Kidney tubule cell (primary cell): ENCODE measurements at places on chromosomes 16 and 17.

GRCh38 chr16:84514295-84514873 lies 9.9 kb upstream of the MEAK7 start:
- no peak for DNase-seq

DNA sequence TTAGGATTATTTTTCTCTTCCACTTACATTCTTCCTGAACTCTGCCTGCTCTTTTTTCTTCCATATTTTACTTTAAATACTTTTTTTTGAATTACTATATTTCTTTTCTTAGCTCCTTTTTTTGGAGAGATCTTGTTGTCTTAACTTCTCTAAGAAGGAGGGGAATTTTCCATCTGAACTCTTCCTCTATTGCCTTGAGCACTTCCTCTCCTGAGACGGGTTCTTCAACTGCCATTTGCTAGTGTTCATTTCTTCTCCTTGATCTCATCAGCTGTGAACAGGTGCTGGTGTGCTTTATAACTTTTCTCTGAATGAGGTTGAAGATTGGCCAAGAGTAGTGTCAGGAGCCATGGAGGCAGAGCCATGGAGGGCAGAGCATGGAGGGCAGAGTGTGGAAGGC lies 15.1 kb upstream of the CD300LD start:
- no peak for DNase-seq

GRCh38 chr16:82368041-82368440 lies 198.0 kb upstream of the MPHOSPH6 start:
- peak; percentile 13 for DNase-seq

DNA sequence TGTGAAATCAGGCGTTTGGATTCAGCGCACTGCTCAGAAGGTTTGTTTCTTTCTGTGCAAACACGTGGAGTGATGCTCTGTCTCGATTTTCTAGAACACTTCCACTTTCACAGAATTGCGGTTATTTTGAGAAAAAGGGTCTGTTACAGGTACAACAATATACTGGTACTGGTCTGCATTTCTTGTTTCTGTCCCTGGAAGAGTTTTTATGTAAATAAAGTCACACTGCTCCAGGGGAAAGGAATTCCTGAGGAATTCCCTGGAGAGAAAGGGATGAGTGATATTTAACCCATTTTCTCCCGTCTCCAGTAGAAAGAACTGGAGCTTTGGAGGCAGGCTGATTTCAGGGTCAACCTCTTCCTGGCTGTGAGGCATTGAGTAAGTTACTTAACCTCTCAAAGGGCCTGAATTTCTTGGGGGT lies 16.2 kb upstream of the RMI2 start:
- peak; percentile 57 for DNase-seq

- peak; percentile 98 for DNase-seq
Measured at GRCh38 chr16:89330177-89330856, 112.8 kb downstream of the ZNF778 start.

DNA sequence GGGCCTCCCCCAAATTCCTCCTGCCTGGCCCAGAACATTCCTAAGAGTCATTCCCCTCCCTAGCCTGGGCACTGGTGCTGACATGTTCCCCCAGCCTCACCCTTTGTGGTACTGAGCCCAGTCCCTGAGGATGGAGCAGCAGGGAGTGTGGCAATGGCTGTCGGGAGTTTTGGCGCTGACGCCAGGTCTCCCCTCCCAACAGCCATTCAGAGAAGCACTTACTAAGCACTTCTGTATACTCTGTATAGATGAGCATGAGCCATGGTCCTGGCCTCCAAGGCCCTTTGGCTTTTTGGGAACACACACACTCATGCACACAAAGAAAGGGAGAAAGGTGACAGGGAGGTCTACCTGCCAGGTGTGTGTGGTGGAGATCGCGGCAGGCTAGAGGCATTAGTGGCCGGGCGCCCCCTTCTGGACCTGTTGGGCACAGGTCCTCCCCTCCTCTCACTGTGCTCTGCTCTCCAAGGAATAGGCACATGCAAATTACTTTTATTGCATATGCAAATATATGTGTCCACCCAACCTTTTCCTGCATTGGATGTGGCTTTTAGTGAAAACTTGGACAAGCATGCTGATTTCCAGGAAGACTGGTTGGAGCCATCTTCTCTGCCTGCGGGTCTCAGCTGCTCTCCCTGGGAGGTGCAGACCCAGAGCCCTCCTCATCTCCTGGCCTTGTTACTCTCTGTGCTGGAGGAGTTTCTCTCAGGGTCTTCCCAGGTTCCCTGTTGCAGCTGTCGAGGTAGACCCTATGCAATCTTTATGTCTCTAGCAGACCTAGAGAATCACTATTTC lies 17.4 kb upstream of the C17orf107 start:
- DNase-seq: peak; percentile 67

DNA sequence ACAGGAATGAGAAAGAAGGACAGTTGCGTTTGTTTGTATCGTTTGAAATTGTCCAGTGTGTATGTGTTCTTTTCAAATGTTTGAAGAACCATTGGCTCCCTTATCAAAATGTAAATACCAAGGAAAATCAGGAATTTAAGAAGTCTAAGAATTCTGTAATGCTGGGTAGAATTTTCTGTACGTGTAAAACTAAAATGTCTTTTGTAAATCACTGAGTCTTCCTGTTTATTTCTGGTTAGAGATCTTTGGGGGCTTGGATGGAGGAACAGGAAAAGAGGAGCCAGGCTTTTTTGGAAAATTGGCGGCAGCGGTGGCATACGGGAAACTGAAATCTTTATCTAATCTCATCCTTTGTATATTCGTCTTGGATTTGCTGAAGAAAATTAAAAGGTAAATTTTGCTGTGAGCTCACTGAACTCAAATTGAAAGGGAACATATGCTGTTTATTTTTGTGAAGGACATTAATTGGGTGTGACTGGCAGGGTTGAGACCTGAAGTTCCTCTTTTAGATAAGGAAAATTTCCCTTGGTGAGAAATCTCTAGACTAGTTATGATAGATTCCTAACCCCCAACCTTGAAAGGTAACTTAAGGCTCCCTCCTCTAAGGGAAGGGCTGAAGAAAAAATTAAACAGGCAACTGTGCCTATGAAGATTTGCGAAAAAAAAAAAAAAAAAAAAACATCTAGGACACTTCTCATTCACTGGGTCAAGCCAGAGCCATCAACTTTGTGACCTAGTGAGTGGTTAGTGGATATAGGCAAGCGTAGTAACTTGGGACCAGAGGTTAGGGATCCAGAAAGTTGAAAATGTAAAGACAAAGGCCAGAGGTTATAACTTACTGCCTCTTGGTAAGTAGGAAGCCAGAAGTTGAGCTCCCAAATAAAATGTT lies 10.8 kb downstream of the TAT start:
- no peak for DNase-seq

GRCh38 chr17:62178579-62178978 lies 113.5 kb upstream of the MED13 start:
- peak; percentile 81 for DNase-seq

DNA sequence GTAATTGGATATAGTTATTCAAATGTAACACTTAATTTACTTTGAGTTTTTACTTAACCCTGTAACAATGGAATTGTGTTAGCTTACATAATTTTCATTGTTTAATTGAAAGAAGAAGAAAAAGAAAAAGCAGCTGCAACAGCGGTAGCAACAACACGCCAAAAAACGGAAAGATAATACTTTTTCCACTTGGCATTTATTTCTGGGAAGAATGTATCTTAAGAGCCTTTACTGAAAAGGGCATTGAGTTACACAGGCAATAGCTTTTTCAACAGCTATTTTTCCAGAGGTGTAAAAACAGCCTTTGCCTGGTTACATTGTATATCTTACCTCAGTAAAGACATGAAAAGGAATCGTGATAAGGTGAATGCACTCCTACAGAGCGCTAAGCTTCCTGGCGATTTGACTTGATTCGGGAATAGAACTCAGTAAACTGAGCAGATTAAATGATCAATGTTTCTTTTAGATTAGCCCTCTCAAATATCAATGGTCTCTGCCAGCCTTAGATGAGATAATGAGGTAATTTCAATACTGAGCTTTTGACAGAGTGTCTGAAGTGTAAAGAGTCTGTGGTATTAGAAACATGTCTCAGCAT lies 311.3 kb downstream of the CDH13 start:
- no peak for DNase-seq

- peak; percentile 67 for DNase-seq
Measured at GRCh38 chr17:38464723-38465390, 36.6 kb downstream of the ARHGAP23 start.

- no peak for DNase-seq
Measured at GRCh38 chr16:53071748-53072301, 17.0 kb downstream of the CHD9 start.

GRCh38 chr17:18191236-18191667 lies 7.6 kb downstream of the ALKBH5 start:
- DNase-seq: peak; percentile 68

GRCh38 chr16:75486676-75487313 lies 8.4 kb downstream of the CHST6 start:
- DNase-seq: no peak

GRCh38 chr16:87033021-87033471 lies 284.1 kb downstream of the C16orf95 start:
- no peak for DNase-seq

DNA sequence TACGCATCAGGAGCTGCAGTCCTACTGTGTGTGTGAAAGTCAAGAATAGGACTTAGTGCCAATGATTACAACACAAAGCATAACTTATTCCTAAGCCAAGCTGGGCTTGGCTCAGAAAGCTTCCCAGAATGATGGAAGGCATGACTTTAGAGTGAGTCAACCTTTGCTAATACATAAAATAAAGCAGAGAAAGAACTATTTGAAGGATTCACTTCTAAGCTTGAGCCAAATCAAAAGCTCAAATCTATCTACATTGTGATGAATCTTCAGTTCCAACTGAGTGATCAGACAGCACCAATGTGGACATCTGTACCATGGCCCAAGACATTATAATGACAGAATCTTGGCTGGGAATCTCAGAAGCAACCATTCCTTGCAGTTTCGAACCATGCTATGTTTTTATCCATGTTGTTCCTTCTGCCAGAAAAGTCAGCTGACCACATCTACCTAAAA lies 41.4 kb downstream of the SMG6 start:
- DNase-seq: peak; percentile 59

DNA sequence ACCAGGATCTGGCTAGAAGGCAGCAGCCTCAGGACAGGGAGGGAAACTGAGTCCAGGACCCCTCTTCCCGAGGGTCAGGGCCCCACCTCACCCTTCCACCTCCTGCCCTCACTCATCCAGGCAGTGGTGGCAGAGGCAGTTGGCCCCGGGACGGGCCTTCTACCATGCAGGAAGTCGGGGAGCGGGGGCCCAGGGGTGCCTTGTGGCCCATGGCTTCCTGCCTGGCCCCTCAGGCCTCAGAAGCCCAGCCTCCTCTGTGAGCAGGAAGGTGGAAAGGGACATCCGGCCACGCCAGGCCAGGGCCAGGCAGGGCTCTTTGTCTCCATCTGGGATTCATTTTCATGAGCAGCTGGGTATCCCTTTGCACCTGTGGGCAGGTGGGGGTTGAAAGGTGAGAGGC lies 58.5 kb downstream of the BAHCC1 start:
- DNase-seq: no peak

DNA sequence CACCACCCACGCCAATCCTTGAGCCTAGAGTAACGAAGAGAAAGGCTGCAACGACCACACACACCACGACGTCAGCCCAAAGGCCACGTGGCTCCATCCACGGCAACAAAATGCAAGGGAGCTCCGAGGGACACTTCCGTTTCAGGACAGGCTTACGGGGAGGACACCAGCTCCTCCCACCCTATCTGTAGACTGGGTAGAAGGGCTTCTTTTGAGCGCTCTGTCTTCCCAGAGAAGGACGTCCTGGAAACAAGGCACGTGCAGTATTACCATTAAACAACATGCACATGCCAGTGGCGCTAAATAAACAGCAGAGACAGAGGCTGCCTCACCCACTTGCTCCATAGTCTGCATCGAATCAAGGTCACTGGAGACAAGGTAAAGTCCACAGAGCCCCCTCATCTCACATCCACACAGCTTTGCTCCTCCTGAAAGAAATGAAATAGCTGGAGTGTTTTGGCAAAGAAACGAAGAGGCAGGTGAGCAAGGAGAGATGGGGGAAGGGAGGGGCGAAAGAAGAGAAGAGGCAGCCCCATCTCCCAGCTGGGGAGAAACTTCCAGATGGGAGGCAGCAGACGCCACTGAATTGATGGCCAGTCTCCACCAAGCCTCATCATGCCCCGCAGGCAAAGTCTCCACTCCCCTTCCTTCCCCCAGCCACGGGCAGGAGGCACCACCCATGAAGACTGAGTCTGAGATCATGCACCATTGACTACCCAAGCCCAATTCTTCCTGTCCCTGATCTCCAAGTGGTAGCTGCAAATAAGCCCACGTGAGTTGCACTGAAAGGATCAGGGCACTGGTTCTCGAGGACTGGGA lies 24.0 kb downstream of the ZFHX3 start:
- peak; percentile 33 for DNase-seq

DNA sequence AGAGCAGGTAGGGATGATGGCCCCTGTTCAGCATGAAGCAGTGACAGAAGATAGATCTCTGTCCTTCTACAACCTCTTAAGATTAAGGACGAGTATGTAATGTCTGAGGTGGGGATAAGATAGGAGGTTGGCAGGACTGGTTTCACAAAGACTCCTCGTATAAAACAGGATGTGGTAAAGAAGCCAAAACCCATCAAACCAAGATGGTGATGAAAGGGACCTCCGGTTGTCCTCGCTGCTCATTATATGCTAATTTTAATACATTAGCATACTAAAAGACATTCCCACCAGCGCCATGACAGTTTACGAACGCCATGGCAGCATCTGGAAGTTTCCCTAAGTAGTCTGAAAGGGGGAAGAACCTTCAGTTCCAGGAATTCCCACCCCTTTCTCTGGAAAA lies 27.3 kb downstream of the MIS12 start:
- DNase-seq: no peak

- no peak for DNase-seq
Measured at GRCh38 chr17:50076591-50077235, 18.4 kb upstream of the PDK2 start.

- DNase-seq: no peak
Measured at GRCh38 chr16:78216166-78216745, 116.8 kb downstream of the WWOX start.

- peak; percentile 88 for DNase-seq
Measured at GRCh38 chr17:32275060-32276042, 9.7 kb downstream of the RHBDL3 start.

DNA sequence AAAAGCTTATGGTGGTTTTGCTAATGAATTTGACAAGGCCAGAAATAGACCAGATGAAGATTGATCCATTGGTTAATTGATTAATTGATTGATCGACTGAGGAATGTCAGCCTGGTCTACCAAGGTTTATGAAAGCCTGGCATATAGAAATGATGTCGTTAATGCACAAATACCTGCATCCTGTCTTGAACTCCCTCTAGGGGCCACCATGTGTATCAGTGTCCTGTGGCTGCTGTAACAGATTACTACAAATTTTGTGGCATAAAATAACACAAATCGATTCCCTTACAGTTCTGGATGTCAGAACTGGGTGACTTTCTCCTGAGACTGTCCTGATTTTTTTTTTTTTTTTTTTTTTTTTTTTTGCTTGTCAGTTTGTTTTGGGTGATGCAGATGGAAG lies 553.2 kb downstream of the MAF start:
- DNase-seq: no peak

DNA sequence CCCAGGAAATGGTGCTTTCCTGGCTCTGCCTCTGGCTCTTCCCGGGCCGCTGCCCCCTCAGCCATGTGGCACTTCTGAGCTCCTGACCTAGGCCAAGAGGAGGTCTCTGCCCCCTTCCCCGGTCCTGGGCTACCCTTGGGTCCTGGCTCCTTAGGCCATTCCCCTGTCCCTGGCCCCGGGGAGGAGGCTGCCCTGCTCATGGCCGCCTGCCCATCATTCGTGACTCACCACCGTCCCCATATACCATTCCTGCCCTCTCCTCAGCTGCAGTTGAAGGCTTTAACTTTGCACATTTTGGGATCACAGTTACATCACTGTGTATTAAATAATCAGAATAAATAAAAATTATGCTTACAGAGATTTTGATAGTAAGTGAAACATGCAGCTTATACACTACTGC lies 69.0 kb downstream of the GRIN2A start:
- DNase-seq: no peak
